ENCODE measurements at places on chromosomes 4 and X. TPM values are rescaled to one million over a fixed set of nuclear protein-coding genes. Genes with fewer than 3 reads are reported as not detected.

- no peak for DNase-seq
Observed at GRCh38 chr4:30847167-30847566, 127.0 kb downstream of the PCDH7 start.

- no peak for DNase-seq
Observed at GRCh38 chrX:68387776-68388175, 45.5 kb downstream of the OPHN1 start.

Gene HSFX1
- 1.1 TPM for total RNA-seq

Gene ADGRA3
- total RNA-seq, result not detected

Gene TCEAL2
- total RNA-seq, result not detected

Gene PTPN13
- total RNA-seq, result 0.12 TPM

GRCh38 chrX:131739823-131740222, 195.9 kb downstream of the OR13H1 start:
- DNase-seq, result no peak

Gene ENOPH1
- total RNA-seq, result 26.0 TPM

DNA sequence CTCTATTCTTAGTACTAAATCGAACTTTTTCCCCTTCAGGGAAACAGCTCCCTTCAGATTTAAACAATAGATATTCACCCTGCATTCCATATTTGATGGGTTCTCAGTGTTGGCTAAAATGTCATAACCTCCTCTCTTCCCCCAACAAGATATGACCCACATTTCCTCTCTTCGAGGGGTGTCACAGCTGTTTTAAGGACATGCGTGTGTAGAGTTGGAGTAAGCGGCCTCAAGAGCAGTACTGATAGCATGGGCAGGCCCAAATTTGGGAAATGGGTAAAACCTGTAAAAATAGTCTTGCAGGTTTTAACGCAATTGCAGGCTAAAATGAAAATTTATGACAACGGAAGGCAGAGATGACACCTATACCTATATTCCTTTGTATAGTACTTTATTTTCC, 28.7 kb downstream of the SAT1 start:
- DNase-seq, result no peak

GRCh38 chr4:24395937-24396336, 188.4 kb downstream of the DHX15 start:
- no peak for DNase-seq

GRCh38 chr4:53695540-53696463, 104.5 kb upstream of the LNX1 start:
- no peak for DNase-seq

DNA sequence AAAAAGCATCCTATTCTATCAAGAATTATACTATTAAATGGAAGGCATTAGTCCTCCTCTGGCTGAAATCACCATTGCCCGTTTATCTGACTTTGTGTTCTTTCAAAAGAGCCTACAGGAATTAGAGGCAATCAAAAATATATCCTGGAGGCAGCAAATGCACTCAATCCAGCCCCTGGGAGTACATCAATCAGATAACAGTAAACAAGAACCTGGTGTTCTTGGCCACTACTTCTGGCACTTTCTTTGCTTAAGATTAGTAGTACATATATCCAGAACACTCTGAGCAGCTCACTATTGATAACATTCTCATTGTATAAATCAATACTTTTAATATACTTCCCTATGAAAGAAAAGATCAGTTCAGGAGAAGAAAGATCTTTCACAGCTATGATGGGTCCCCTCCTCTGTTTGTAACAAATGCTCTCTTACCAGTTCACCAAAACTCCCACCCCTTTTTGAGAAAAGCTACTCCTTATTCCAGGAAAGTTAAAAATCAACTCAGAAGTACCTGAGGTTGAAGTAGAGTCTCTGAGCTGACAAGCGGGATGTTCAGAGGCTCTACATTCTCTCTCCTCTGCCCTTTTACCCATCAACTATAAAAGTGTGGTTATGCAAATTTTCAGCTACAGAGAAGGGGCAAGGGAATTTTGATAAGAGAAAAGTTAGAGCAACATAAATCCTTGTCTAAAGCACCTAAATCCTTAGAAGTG, 176.0 kb downstream of the COX18 start:
- DNase-seq, result no peak

- no peak for DNase-seq
Observed at GRCh38 chr4:184344435-184344834, 126.8 kb upstream of the ENPP6 start.

Data from activated B cell treated with CpG ODN at 0.5 μM for 24 hours (primary cell).